ENCODE measurements at places on chromosomes 16 and 17.

- no peak for DNase-seq
Observed at GRCh38 chr16:55471448-55472097, 7.4 kb upstream of the MMP2 start.

GRCh38 chr17:7330638-7331015 lies 1.5 kb upstream of the NEURL4 start:
- no peak for DNase-seq

- DNase-seq: peak; percentile 84
Observed at GRCh38 chr17:64063766-64064224, 43.4 kb upstream of the ICAM2 start.

GRCh38 chr16:89716493-89716892 lies 4.2 kb downstream of the VPS9D1 start:
- no peak for DNase-seq

DNA sequence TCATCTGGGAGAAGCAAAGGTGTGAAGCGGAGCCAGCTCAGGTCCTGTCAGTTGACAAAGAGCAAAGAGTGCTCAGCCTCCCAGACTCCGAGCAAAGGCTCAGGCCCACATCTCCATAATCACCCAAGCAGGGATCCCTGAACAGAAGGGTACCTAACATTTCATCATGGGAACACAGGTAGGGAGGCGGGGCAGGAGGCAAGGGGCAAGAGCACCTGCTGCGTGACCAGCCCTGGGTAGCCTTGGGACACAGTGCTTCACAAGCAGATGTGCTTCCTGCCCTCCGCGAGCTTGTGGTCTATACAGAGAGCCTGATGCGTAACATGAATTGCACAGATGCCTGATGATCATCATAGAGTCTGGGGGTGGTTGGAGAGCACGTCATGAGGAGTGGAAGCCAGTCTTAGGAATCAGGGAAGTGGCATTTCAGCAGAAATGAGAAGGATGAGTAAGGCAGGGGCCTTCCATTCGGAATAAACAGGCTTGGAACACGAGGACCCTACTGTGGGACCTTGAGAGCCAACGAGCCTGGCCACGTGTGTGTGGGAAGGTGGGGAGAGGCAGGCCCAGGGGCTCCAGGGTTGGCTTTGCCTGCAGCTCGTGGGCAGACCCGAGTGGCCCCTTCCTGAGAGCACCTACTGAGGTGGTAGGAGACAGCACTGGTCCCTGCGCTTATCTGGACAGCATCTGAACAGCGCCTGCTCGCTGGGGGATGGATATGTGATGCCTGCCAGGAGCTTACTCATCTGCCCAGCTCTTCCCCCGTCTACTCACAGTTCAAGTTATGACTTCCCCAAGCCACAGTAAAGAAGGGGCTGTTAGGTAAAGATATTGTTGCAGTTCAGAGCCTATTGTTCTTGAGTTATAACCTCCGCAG lies 125.8 kb downstream of the CCDC182 start:
- DNase-seq: no peak

DNA sequence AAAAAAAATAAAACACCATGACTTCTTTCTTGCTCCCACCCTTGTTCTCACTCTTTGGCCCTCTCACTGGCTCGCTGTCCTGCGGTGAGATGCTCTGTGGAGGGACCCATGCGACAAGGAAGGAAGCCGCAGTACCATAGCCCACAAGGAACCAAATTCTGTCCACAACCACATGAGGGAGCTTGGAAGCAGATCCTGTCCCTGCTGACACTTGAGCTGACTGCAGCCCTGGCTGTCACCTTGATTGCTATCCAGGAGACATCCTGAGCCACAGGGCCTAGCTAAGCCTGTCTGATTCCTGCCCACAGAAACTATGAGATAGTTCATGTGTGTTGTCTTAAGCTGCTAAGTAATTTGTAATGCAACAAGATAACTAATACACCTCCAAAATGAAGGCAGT lies 4.8 kb upstream of the MT2A start:
- DNase-seq: peak; percentile 56

DNA sequence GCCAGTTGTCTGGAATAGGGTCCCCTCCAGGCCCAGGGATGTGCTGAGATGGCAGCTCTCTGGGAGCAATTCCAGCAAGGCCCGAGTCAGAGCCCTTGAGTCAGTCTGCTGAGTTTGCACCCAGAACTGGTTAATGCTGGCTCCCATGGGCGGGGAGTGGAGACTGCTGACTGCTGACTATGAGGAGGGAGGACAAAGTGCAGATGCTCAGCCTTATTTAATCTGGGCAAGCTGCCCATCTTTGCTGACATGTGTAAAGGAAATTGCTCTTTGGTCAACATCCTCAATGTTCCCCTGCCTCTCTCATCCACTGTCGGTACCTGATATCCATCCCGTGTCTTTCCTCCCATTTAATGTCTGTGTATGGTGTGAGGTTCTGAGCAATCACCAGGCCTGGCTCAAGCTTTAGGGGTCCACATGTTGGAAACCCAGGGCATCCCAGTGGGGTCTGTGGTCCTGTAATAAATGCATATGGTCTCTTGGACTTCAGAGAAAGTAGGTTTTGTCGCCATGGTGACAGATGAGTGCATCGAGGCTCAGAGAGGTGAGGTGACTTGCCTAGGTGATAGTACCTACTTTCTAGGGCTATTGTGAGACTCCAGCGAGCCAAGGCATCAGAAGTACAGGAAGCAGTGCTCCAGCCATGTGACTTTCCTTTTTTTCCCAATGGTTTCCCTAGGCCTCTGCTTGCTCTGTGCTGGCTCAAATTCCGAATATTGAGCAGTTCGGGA lies 20.0 kb upstream of the RNF135 start:
- no peak for DNase-seq

All from WTC11 (cell line).